ENCODE measurements at places on chromosomes 1 and 21.

- no peak for DNase-seq
Observed at GRCh38 chr1:227170361-227171166, 147.7 kb downstream of the CDC42BPA start.

DNA sequence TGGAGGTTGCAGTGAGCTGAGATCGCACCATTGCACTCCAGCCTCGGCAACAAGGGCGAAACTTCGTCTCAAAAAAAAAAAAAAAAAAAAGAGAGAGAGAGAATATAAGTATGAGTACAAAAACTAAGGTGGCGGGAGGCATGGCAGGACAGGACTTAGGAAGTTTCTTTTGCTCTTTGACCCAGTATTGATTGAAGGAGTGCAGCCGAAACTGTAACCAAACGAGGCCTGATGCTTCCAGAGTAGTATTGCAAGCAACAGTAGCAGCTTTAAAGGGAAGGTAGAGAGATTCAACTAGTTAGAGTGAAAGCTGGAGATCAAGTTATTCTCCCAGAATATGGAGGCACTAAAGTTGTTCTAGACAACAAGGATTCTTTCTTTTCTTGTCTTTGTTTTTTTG, 99.2 kb upstream of the CASZ1 start:
- DNase-seq = no peak

DNA sequence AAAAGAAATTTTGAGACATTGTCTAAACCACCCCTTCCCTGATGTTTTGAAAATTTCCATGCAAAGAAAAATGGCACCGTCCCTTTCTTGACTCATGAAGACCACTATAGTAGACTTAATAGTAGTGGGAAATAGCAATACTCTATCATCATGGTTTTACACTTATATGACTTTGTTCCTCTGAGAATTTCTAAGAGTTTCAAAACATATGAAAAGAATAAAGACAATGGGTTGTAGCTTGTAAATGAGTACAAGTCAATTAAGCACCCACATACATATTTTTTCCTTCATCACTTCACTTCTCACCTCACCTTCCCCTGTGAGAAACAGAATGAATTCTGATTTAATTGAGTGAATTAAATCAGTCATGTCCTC, 151.7 kb downstream of the LYPLAL1 start:
- DNase-seq = no peak

DNA sequence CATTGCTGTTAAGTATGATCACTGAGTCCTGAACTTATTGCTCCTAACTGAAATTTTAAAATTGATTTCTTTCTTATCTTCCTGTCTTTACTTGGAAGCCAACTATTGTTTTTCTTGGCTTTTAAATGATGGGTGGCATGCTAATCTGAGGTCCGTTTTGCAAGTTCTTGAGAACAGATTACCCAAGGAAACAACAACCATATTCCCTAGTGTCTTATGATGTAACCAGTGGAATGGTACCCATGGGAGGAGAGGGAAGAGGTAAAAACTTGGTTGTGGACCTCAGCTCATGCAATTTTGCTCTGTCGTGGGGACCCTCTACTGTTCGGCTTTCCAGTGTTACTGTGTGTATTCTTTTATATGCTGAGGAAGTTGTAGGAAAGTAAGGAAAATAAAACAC, 454.8 kb upstream of the ADAMTS5 start:
- no peak for DNase-seq

GRCh38 chr1:109225308-109225707, 11.6 kb downstream of the SARS1 start:
- no peak for DNase-seq

DNA sequence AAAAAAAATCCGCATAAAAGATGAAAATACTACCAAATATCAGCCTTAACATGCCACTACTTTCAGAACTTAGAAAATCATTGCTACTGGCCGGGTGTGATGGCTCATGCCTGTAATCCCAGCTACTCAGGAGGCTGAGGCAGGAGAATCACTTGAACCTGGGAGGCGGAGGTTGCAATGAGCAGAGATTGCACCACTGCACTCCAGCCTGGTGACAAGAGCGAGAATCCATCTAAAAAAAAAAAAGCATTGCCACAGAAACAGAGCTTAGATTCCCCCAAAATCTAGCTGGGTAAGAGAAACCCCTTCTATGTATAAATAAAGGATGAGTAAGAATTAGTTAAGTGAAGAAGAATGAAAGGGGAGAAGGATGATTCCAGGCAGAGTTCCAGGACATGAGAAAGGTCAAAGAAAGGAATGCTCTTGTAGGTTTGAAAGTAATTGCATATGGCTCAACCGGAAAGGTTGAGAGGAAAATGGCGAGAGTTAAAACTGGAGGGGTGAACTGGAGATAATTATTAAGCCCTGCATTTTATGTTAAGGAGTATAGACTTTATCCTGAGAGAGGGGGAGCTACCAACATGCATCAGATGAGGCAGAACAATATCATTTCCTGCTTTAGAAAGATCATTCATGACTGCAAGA, 19.7 kb upstream of the NRDC start:
- DNase-seq = no peak

- no peak for DNase-seq
Observed at GRCh38 chr1:59779949-59780348, 34.8 kb upstream of the HOOK1 start.

GRCh38 chr1:234912548-234913277, 215.9 kb downstream of the TOMM20 start:
- DNase-seq = no peak

DNA sequence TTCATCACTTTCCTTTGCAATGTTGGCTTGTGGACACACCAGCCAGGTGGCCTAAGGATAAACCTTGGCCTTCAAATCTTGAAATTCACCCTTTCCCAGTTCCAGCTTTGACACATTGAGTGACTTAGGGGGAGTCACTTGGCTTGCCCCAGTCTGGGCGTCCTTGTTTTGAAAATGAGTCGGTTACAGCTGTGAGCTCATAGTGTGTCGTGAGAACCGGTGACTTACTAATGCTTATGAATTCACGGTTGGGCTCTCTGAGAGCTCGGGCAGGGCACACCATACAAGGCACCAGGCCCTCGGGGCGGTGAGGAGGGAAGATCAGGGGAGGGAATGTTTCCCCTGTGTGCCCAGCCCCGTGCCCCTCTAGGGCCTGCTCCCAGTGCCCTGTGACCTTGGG, 126.9 kb upstream of the TMPRSS2 start:
- no peak for DNase-seq

GRCh38 chr1:243559575-243560162, 290.4 kb downstream of the AKT3 start:
- DNase-seq = no peak

DNA sequence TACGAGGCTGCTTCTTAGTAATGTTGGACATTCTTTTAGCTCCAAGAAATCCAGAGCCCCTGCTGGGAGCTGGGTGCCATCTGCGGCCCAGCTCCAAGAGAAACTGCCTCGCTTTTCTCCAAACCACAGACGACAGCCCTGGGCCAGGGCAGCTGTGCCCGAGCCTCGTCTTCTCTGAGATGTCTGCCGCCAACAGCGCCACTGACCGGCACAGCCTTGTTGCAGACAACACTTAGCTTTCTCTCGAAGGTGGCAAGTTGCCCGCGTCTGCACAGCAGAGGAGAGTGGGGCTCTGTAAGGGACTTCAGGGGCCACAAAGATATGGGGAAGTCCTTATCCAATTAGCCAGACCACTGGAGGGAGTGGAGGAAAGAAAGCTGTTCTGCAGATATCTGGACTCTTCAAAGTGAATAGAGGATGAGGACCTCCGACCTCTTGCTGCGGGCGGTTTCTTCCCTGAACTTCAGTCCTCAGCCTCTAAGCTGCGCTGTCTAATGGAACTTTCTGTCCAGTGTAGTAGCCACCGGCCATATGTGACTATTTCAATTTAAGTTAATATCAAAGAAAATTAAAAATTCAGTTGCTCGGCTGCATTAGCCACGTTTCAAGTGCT, 63.9 kb upstream of the DISP3 start:
- DNase-seq = no peak

GRCh38 chr1:107935396-107936064, 29.4 kb downstream of the VAV3 start:
- no peak for DNase-seq

GRCh38 chr1:33433509-33434362, 2.8 kb upstream of the PHC2 start:
- no peak for DNase-seq

GRCh38 chr1:113931451-113931851, 2.3 kb downstream of the HIPK1 start:
- no peak for DNase-seq

- DNase-seq = no peak
Observed at GRCh38 chr21:41481191-41481590, 26.8 kb downstream of the TMPRSS2 start.

GRCh38 chr1:180925471-180926051, 12.9 kb downstream of the KIAA1614 start:
- DNase-seq = no peak

- no peak for DNase-seq
Observed at GRCh38 chr1:46130606-46131005, 1.8 kb downstream of the PIK3R3 start.

DNA sequence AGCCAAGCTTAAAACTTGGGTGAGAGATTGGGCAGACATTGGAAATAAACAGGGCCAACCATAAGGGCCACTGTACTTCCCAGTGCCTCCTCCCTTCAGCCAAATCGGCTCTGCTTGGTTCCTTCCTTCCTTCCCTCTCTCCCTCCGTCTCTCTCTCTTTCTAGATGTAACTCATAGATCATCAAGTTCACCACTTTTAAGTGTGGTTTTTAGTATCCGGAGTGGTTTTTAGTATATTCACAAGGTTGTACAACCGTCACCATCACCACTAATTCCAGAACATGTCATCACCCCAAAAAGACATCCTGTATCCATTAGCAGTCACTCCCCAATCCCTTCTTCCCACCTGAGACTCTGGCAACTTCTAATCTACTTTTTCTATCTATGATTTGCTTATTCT, 51.0 kb downstream of the MYSM1 start:
- no peak for DNase-seq

DNA sequence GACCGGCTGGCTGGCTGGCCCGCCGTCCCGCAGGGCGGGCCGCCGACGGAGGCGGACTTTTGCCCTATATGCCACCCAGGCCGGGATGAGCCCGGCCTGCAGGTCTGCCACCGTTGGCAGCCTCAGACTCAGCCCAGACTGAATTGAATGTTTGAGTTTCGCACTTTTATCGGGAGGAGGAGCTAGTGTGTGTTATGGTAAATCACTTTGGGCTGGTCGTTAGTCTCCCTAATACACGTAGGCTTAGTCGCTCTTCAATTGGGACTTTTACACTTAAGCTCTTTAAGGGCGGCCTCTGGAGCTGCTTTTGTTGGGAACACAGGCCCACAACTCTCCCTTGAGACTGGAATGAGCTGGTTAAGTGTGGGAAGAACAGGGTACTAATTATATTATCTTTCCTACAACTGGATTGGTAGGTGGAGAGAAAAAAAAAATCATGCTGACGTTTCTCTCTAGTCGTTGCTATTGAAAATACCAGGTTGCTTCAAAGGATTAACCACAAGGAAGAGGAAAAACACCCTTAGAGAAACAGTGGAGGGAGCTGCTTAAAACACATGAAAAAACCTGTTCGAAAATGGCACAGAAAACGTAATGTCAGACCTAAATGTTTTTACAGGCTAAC, 1.4 kb upstream of the IRF2BP2 start:
- no peak for DNase-seq

GRCh38 chr1:226304291-226304955, 4.5 kb downstream of the LIN9 start:
- DNase-seq = no peak

GRCh38 chr1:48627486-48627885, 149.2 kb downstream of the BEND5 start:
- no peak for DNase-seq

DNA sequence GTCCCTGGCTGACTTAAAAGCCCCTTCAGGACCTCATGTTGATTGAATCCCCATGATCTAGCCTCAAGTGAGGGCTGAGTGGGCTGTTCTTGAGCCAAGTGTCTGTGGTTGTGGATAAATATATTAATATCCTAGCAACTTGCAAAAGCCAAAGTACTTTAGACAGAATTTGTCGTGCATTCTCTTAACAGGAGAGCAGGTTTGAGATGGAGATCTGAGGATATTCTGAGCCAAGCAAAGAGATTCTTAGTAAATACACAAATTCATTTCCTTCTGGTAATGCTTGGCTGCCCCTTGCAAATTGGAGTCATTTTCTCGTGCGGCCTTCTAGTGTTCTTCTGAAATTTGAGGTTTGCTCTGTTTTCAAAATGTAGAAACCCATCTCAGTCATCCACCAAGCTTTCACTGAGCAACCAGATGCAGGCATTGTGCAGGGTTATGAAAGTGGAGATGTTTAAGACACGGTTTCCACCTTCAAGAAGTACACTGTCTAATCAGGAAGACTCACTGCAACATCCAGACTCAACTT, 242.1 kb upstream of the JUN start:
- no peak for DNase-seq

DNA sequence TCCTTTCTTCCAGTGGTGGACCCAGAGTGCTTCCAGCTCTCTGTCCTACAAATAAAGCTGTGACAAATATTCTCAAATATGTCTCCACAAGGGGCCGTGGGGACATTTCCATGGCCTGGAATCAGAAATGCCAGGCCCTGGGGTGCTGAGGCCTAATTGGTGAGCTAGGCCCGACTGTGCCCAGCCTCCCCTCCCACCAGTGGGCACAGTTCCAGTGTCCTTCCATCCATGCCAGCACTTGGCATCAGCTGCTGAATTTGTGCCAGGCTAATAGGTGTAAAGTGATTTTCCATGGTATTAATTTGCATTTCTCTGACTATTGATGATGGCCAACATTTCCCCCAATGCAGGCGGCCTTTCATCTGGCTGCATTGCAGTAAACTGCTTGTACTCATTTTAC, 48.5 kb upstream of the B3GALT5 start:
- no peak for DNase-seq

DNA sequence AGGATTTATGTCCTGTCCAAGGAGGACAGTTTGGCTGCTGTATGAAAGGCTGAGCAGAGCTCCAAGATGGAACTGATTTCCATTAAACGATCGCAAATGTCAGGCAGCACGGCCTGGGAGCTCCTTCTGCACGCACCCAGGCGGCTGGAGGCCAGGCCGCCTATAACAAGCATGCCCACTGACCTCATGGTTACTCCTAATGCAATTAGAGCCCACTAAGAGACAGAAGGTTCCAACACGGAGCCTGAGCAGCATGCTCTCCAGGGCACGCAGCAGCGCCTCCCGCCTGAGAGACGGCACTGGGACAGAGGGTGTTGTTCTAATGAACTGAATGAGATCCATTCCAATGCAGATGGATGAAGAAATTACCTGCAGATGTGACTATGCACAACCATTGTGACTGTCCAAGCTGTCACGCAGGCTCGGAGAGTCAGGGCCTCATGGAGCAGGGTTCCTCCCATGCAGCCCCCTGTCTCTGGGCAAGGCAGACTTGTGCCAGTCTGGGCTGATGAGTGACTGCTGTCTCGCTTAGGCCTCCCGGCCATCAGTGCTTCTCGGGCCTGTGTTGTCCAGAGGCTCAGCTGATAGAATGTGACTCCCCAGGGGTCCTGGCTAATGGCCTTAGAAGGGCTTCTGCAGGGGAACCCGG, 25.2 kb upstream of the CDCA8 start:
- no peak for DNase-seq

GRCh38 chr1:67626090-67626860, 58.7 kb upstream of the GADD45A start:
- no peak for DNase-seq

- DNase-seq = no peak
Observed at GRCh38 chr1:27042670-27043069, 30.0 kb upstream of the TENT5B start.

Measured in stimulated activated CD4-positive, alpha-beta T cell treated with anti-CD3 and anti-CD28 coated beads, TNF-alpha, amount 100 ng/mL, for 4 hours (primary cell).